ENCODE measurements at places on chromosomes 5 and 9.

DNA sequence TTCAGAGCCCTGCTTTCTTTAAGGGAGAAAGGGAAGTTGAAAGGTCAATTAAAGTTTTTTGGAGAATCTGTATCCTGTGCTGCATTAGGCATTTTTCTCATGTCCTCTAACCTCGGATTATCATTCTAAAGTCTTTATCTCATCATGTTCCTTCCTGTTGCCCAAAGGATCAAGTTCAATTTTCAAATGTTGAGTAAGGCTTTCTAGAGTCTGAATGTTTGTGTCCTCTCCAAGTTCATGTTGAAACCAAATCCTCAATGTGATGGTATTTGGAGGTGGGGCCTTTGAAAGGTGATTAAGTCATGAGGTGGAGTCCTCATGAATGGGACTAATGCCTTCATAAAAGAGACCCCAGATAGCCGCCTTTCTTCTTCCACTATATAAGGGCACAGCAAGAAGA, 20.2 kb upstream of the TNC start:
- DNase-seq, result no peak

DNA sequence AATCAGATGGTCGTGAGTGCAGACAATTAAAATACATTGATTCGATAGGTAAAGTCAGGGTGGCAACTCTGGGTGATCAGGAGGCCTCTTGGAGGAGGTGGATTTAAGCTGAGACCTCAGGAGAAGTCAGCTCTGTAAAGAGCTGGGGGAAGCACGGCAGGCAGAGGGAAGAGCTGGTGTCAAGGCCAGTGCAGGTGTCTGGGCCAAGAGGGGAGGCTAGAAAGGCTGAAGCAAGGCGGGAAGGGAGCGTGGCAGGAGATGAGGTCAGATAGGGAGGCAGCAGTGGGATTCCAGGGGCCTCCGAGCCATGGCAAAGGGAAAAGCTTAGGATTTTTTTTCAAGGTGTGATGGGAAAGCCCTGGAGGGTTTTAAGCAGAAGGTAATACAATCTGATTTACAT, 178.7 kb downstream of the FSTL4 start:
- no peak for DNase-seq

GRCh38 chr9:114034661-114035062, 43.4 kb downstream of the AMBP start:
- DNase-seq, result no peak

DNA sequence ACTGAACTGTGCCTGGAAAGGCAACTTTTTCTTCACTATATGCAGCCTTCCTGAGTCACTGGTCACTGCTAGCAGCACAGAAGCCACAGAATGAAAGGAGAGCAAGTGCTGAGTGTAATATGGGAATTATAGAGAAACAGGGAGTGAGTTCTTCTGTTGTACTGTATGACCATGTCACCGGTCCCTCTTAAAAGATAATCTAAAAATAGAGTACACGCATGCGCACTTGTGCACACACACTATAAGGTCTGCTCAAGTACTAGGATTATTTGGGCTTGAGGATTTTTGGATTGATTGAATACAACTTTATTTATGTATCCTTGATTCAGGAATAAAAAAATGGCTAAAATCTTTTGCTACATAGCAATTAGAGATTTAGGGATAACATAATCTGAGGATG, 571.9 kb downstream of the PDE4D start:
- DNase-seq, result no peak

DNA sequence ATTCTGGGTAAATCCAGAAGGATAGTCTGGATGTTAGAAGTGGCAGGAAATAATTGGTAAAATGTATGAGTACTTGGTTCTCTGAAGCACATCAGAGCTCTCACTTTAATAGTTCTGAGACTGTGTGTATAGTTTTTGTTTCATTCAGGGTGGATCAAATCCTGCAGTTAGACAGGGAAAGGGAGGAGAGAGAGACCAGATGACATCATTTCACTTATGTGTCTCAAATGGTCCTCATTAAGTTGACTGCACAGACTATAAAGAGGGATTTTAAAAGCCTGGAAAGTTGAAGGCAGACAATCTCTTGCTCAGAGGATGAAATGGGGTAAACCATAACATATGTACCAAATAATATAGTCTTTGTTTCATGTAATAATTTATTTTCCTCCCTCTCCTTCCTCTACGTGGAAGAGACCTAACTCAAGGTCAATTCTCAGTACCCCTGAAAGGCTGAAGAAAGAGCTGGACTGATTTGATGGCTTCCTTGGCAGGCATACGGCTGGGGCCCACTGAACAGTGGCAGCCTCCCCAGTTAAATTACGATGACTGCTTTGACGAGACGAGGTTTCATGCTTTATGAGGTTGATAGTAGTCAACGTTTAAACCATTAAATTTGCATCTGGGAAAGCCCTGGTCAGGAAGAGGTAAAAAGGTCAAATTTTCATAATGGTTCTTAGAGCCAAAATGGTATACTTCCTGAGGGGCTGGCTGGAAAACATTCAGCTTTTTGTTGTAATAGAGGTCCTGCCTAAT, 395.1 kb upstream of the RPS23 start:
- DNase-seq, result no peak

DNA sequence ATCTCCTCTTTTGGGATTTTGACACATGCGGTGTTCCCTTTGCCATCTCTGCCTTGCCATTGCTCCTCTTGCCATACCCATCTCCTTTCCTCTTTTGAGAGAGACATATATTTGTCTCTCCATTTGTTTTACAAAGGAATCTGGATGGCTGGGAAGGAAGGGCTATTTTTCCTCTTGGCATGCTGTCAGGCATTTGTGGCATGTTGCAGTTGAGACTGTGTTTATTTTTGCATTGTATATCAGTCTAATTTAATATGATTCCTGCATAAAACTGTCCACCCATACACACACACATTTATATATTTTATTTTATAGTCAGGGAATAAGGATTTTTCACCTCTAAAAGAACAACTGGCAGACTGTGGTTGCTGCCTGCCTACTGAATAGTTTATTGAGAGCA, 1105.8 kb upstream of the SEMA6A start:
- DNase-seq, result no peak

GRCh38 chr5:115888027-115888426, 46.3 kb downstream of the AP3S1 start:
- no peak for DNase-seq

DNA sequence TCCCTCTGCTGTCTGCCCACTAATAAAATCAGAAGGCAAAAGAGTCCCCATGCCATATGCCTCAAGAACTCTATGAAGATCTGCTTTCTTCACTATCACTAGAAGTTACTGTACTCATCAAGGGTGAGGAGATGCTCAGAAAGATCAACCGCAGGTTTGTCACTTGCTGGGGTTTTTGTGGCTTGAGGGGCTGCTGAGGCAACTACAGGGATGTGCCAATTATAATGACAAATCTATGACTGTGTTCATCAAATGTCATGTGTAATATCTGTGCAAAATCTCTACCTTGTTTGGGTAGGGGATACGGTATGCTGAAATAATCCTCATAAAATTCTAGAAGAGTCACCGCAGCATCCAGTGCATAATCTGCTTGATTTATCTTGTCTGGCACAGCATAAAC, 13.0 kb downstream of the ERAP1 start:
- peak; percentile 27 for DNase-seq

DNA sequence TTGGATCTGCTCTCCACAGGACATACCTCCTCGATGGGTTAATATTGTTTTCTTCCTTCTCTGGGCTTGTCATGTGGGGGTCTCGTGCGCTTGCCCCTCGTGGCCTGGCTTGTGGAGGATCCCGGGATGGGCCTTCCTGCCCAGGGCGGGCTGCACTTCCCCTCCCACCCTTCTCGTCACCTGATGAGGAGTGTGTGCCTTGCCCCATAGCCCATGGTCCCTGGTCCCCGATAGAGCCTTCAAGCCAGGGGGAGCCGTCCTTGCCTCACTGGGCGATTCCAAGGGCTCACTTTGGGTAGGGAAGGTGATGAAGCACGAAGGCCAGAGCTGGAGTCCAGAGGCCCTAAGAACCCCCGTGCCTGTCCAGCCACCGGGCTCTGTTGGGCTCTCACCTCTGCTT, 28.7 kb downstream of the DYNC2I2 start:
- DNase-seq, result no peak

DNA sequence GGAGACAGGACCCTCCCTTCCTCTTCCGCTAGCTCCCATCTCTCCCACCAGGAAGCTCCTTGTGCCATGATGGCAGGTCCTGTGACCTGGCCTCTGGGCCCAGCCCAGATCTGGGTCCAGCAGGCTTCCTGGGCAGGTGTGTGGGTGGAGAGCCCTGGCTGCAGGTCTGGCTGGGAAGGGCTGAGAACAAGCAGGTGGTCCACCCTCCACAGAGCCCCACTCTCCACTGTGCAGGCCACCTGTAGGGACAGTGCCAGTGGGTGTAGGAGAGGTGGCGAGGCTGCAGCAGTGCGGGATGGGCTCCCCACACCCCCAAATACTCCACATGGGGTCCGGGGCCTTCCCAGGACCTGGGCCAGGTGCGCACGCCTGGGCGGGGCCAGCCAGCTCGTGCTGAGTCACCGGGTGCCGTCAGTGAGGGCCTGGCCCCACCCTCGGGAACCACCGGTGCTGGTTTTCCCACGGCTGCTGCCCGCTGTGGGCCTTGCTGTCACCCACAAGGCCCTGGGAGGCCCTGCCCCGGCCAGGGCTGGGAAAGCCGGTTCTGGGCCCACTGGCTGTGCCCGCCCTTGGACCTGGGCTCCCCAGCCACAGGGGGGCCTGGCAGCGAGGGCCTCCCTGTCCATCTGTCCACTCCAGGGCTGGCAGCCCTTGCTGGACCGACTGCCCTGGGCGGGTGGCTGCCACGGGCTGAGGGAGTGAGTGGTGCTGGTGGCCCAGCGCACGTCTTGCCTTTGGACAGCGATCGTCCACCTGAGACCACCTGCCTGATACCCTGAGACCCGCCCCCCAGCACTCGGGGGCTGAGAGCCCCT, 9.3 kb upstream of the NRARP start:
- no peak for DNase-seq

- DNase-seq, result no peak
These were observed 161.8 kb upstream of the SPRY4 start for GRCh38 chr5:142486581-142486980.

- no peak for DNase-seq
These were observed 17.8 kb downstream of the SNX24 start for GRCh38 chr5:122863240-122863639.

GRCh38 chr9:137315581-137316011, 13.5 kb upstream of the NRARP start:
- no peak for DNase-seq

DNA sequence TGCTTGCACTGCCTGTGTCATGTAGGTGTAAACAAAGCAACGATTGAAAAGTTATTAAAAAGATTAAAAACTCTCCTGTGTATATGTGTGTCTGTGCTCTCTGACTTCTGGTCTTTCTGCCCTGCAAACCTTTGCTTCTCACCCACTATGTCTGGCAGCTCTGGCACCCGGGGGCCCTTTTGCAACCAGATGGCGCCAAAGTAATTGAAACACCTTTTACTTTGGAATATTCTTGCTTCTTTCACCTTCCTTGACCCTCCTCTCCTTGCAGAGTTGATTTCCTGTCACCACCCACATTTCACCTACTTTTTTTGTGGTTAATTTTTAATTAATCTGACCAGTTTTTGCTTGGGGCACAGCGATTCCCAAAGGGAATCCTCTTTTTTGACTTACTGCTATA, 275.5 kb downstream of the ARHGEF28 start:
- DNase-seq, result no peak

DNA sequence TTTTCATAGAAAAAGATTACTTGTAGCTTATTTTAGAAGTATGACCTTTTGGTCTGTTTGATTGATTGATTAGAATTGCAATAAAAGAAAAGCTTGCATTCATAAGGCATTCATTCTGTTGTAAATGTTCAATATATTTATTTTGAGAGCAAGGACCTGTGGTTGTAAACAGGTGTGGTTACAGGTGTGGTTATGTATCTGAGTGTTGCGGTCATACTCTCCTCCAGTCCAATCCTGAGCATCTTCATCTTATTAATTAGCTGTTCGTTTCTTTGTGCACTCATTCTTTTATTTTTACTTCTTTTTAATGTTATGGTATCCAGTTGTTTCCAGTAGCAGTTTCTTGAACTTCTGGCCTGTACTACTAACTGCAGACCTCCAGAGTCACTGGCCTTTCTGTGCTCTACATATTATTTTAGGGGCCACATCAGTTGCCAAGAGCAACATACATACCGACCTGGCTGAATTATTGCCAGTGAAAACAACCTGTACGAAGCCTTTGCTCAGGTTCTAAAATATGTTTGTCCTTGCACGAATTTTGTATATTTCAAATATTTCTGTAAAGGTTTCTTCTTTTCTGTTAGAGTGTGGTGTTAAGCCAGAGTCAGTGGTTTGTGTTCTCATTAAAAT, 128.7 kb downstream of the CDC42SE2 start:
- DNase-seq, result no peak

DNA sequence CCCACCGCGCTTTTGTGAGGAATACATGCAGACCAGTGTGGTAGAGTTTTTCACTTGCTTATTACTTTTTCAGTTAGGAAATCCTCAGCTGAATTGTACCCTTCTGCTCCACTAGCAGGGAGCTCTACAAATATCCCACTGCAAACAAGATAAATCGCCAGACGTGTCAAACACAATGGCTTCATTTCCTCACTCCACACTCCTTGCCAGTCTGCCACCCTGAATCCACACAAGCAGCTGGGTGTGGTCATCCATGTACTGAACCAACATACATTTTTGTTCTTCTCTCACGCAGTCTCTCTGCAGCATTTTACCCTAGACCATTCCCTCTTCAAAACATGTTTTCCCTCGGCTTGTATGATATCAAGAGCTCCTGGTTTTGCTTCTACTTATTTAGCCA, 3.7 kb upstream of the ROR2 start:
- no peak for DNase-seq

- DNase-seq, result no peak
These were observed 1.0 kb downstream of the GGTA1 start for GRCh38 chr9:121498487-121499176.

GRCh38 chr5:62653864-62654575, 75.4 kb downstream of the LRRC70 start:
- no peak for DNase-seq

DNA sequence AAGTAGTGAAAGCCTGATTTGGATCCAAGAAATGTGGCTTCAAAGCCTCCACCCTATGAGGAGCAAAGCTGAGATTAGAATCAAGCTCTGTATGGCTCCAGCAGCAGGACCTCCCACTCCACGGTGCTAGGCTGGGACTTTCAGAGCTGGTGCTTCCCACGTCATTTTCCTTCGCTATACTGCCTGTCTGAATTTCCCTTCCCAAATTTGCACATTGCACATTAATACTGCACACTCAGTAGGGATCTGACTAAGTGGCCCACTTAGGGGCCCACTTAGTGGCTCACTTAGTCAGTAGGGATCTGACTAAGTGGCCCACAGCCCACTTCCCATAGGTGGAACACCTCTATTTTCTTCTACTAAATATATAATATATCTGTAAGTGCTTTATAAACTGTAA, 14.1 kb upstream of the SPDL1 start:
- DNase-seq, result no peak

All from activated CD8-positive, alpha-beta memory T cell treated with anti-CD3 and anti-CD28 coated beads for 1 hour (primary cell).